ENCODE measurements at places on chromosomes 5 and 9.

- DNase-seq, result no peak
Observed at GRCh38 chr5:91182763-91183162, 200.4 kb downstream of the ARRDC3 start.

DNA sequence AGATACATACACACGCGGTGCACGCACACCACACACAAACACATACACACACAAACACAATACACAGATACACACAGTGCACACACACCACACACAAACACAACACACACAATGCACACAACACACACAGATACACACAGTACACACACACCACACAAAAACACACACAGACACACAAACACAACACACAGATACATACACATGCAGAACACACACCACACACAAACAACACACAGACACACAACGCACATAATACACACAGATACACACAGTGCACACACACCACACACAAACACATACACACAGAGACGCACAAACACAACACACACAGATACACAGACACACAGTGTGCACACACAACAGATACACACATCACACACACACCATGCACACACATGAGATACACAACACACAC, 5.9 kb upstream of the CCDC187 start:
- no peak for DNase-seq

DNA sequence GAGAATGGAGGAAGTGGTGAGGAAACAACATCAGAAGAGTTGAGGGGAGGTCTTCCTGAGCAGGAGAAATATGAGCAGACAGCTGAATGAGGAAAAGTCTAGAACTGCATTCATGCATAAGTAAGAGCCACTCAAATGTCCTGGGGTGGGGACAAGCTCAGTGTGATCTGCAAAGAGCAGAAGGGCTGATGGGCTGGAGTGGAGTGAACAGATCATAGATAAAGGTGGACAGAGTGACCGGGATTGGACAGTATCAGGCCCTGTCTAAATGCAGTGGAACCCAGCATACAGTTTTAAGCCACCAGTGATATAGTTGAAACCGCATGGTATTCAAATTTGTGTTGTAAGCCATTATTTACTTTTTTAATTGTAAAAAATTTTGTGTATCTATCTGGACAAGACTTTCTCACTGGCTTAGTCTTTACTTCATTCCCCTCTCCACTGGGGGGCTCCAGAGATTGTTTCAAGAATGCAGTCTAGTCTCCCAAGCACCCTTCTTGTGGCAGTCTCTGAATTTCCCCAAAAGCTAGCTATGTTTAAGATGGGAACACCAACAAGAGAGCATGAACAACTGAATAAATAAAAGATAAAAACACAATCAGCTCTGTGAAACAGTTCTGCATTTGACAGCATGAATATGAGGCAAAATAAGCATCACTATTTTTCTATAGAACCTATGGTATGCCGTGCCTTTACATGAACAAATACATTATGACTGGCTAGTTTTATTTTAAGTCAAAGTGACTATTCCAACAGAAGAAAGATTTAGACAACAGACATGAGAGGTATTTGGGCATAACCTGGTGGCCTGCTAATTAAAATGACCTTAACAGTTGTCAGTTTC, 10.7 kb upstream of the STK32A start:
- DNase-seq, result no peak

- DNase-seq, result no peak
Observed at GRCh38 chr9:5712651-5713390, 83.9 kb downstream of the RIC1 start.

DNA sequence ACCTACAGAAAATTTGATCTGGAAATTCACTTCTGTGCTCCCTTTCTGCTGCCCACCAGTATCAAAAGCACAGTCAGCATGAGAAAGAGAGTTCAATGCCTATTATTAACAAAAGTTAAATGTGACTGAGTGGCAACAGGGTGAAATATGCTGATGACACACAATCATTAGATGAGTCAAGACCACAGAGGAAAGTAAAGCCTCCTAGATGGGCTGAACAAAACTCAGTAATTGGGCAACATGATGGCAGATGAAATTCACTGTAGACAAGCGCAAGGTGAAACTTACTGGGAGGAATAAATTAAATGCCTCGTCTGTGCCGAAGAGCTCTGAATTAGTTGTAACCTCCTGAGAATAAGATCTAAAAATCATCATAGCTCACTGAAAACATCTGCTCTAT, 752.8 kb downstream of the IRX1 start:
- no peak for DNase-seq

GRCh38 chr9:131773911-131774379, 34.1 kb upstream of the RAPGEF1 start:
- DNase-seq, result peak; percentile 12

DNA sequence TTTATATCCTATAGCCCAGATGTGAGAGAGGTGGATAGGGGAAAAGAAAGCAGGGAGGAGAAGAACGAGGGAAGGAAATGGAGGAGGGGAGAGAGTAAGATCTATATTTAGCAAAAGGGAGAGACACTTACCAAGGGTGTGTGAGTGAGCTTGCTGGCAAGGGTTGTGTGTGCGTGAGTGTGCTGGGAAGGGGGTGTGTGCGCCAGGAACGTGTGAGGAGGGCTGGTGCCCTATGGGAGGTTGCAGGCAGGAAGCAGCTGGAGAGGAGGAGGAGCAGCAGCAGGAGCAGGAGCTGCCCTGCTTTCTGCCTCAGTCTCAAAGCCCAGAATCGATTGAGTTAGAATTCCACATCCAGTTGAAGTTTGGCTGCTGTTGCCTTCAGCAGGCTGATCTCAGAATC, 148.3 kb upstream of the RUSC2 start:
- DNase-seq, result no peak

DNA sequence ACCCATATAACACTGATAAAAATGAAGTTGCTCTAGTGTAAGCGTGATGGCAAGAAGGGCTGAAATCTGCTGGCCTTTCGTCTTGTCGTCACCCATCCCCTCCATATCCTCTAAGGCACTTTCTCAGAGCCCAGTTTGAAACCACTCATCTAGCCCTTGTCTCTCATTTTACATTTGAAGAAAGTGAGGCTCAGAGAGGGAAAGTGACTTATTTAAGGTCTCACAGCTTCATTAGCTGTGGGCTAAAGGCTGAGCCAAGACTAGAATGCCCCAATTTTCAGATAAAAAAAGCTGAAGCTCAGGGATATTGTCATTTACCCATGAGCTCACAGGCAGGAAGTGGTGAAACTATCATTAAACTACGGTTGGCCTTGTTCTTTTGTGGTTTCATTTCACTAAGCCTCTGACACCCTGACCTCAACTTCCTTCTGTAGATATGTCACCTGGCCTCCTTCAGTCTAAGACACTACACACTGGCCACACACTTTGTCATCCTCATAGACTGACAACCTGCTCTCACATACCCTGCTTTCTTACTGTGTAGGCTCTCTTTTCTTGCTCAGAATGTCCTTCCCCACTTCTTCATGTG, 176.7 kb upstream of the DMAC1 start:
- DNase-seq, result no peak

DNA sequence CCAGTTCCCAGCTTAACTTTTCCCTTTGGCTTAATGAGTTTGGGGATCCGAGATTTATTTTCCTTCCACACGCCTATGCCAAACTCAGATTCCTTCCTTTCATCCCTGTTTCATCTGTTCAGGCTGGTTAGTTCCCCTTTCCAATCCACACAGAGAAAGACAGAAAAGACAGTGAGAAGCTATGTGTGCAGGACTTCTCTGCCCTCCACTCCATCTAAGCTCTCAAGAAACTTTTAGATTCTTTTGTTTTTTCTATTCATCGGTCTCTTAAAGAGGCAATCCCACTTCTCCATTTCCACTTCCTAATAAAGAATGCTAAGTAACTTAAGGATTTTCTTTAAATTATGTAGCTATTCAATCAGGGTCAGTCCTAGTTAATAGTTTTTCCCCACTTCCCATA, 11.2 kb downstream of the ITGA1 start:
- DNase-seq, result no peak

- DNase-seq, result no peak
Observed at GRCh38 chr5:179841621-179842020, 17.0 kb downstream of the MRNIP start.

DNA sequence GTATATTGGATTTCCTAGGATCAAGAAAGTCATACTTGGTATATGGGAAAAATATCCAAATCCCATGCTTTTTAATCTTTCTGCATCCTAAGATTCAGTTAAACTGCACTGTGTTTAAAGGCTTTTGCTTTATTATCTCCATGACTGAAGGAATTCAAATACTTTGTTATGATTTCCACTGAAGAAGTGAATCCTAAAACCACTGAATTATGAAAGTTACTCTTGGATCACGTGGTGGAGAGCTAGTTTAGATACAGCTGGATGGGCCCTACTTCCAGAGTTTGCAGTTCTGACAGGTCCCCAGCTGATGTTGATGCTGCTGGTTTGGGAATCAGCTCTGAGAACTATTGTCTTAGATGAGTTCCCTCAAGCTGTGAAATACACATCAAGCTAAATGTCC, 5.0 kb downstream of the DAB2 start:
- no peak for DNase-seq

DNA sequence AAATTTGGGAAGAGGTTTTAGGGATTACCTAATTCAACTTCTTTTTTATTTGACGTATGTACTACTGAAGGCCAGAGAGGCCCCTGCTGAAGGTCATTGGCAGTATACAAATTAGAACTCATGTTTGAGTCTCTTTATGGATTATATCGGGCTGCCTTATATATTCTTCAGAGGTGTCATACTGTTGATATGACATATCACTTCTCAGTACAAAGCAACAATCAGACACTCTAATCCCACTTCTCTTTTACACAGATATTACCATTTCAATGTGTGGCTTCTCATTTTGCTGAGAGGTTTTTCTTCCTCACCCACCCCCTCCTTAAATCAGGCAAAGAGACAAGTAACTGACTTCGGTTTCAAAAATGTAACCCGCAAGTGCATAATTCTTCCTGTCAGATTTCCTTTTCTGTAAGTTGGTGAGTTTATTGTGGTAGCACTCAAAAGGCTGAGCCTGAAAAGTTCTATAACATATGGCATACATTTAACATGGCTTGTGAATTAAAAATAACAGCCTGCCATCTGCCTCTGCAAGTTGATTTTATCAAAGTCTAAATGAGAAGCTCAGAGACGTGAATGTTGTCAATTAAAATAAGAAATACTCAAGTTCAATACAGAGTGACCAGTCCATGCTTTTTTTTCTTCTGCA, 163.6 kb upstream of the RORB start:
- no peak for DNase-seq

DNA sequence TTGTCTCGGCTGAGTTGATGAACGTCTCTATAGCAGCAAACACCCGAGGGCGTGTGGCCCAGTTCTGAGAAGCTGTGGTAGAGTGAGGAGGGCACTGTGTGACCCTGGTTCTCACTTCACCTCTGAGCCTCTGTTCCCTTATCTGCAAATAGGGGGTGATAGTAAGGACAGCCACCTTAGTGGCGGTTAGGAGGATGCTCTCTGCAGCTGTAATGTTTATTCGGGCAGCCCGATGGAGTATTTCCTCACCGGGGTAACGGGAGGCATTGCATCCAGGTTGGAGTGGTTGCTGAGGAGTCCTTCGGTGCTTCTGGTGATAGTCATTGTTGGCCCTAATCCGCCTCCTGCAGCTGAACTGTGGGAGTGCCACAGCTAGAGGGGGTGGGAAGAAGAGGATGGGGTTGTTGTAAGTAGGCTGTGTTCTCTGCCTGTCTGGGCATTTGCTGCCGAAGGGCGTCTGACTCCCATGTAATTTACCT, 13.9 kb downstream of the PRRC2B start:
- DNase-seq, result no peak

- DNase-seq, result no peak
Observed at GRCh38 chr5:144308174-144308573, 137.5 kb downstream of the KCTD16 start.

DNA sequence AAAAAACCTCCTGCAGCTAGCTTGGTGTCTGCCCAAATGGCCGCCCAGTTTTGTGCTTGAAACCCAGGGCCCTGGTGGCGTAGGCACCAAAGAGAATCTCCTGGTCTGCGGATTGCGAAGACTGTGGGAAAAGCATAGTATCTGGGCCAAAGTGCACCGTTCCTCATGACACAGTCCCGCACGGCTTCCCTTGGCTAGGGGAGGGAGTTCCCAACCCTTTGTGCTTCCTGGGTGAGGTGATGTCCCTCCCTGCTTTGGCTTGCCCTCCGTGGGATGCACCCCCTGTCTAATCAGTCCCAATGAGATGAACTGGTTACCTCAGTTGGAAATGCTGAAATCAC, 83.0 kb upstream of the JAK2 start:
- DNase-seq, result no peak

DNA sequence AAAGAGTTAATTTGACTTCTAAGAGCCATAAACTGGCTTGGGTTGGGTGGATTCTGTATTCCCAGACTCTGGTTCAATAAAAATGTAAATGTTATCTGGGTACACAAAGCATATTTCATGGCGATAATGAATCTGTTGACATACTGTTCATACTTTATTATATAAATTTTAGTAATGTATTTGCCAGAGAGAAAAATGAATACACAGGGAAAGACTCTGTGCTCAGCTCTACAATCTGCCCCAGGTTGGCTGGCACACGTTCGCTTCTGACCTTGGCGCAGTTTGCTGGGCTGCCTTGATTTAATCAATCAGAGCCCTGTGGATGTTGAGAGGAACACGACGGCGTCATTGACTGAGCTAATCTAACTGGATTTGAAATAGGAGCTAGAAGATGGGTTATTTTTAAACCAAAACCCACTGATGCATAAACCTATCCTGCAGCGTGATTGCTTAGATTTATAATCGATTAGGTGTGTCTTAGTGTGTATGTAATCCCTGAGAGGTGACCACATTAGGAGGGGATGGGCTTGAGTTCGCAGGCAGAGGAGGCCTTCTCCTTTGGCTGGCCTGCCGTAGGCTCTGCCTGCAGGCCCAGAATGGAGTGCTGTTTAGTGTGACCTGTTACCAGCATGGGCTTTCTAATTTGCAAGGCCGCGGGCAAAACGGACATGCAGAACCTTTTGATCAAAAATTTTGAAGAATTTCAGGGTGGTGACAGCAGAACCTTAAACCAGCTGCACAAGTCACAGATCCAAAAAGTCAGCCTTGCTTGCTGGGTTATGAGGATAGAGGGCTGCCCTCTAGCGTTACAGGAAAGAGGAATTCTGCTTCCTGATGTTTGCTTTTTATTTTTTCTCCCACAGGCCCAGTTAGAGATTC, 3.9 kb upstream of the ADCY2 start:
- DNase-seq, result no peak

DNA sequence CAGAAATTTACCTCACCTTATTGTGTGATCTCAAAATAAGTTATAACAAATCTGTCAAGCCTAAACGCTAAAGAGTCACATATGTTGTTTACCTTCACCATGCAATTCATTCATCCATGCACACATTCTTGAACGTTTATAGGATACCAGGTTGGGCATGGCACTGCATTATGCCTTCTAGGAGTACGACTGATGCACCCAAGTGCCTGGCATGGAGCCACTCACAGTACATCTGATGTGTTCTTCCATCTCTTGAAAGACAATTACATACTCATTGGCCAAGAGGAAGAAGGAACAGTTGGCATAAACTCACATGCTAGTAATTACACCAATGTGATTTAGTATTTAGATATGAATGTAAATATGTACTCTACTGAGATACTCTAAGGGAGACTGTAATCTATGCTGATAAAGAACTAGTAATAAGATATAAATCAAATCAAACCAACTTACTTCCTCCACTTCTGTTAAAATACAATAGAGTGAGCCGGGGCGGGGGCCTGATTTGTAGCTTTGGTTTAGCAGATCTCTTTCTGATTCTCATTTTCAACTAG, 90.7 kb downstream of the LPAR1 start:
- DNase-seq, result no peak

- DNase-seq, result no peak
Observed at GRCh38 chr9:123167474-123167873, 100.9 kb downstream of the STRBP start.
